Stimulated activated CD8-positive, alpha-beta memory T cell treated with anti-CD3 and anti-CD28 coated beads, Interleukin-15, amount 100 ng/mL, for 48 hours (primary cell): ENCODE measurements at places on chromosomes 3 and 15.

DNA sequence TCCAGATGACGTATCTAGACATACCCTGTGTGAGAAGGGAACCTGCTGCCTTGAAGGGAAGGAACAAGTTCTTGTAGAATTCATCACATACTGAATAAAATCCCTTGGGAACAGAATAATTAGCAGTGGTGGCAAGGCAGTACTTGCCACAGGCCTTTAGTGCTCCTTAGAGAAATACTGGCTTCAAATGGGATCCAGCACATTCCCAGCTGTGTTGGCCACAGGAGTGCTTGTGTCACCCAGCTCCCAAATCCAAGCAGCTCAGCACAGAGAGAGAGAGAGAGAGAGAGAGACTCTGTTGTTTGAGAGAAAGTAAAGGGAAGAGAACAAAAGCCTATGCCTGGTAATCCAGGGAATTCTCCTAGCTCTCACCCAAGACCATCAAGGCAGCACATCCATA, 969.0 kb upstream of the ALCAM start:
- DNase-seq: no peak

GRCh38 chr3:14322667-14323295, 79.6 kb upstream of the SLC6A6 start:
- DNase-seq: no peak

DNA sequence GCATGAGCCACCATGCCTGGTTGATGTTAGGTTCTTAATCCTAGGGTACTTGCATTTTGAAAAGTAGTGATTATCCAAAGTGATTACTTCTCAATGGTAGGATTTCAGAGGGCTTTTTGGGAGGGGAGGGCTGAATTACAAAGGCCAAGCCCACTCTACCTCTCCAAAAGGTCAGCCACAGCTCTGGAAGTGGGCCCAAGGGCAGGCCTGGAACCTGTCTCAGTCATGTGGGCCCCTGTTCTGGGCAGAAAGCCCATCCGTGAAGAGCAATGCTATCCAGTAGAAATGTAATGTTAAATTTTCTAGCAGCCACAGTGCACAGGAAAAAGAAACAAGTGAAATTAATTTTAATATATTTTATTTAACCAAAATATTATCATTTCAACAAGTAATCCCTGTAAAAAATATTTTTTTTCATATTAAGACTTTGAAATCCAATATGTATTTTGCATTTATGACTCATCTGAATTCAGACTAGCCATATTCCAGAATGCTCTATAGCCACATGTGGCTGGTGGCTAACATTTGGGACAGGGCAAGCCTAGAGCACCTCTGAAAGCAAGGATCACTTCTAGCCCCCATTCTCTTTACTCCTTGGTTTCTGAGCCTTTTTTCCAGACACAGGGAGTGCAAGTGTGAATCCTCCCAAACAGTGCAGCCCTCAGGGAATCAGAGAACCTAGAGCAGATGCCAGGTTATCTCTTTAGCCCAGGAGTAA, 16.8 kb downstream of the RFT1 start:
- no peak for DNase-seq

DNA sequence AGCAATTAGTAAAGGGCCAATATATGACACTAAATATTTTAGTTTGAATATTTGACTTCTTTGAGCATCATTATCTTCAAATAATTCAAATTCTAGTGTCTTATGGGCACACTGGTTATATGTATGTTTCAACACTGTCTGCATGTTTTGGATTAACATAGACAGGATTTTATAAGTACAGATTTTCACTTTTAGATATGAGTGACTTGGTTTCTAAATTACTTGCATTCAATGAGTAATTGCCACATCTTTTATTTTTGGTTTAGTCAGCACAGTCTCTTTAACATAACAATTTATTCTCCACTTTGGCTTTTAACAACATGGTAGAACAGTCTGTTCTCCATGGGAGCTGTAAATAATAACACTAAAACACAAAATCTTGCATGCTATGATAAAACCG, 674.8 kb downstream of the TBL1XR1 start:
- no peak for DNase-seq

- no peak for DNase-seq
Measured at GRCh38 chr3:115217678-115218451, 70.8 kb upstream of the ZBTB20 start.

GRCh38 chr15:77347197-77347596, 72.7 kb downstream of the PEAK1 start:
- no peak for DNase-seq

DNA sequence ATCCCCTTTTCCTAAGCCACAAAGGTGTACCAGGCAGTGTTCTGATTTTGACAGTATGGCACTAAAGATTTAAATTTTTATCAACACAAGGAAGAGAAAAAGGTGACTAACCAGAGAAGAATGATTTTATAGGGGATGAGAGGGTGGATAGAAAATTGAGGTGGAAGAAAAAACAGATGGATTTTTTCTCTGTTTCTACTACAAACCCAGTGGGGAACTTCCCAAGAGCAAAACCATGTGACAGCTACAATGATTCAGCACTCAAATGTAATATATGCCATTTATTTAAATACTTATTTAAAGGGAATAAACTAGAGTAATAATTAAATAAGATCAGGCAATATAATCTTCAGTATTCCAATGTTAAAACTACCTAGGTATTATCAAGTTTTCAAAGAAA, 11.1 kb downstream of the DCUN1D1 start:
- no peak for DNase-seq
